ENCODE measurements at places on chromosomes 7 and 10.

DNA sequence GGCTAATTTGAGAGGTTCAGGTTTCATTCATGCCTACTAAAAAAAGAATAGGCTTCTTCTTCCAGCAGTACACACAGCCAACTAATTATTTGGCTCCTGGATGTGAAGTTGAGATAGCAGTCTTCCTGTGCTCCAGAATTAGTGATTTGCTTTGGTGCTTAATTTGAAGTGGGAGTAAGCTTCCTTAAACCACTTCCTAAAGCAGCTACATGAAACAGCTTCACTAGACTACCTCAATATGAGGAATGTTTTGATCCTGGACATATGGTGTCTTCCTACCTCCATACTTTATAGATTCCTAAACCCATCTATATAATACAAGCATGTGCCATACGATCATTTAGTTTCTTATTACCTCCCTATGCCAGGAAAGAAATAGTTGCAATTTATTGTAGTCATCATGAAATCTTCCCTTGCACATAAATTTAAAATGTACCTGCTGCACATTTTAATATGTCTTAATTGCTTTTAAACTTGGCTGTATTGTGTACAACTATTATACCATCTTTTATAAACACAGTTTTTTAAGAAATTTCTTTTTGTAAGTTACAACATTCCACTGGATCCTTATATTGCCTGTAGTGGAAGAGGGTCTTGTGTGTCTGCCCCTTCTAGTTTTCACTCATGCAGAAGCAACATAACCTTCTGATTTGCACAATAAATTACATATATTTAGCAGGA lies 8.6 kb downstream of the VIM start:
- DNase-seq, result no peak

DNA sequence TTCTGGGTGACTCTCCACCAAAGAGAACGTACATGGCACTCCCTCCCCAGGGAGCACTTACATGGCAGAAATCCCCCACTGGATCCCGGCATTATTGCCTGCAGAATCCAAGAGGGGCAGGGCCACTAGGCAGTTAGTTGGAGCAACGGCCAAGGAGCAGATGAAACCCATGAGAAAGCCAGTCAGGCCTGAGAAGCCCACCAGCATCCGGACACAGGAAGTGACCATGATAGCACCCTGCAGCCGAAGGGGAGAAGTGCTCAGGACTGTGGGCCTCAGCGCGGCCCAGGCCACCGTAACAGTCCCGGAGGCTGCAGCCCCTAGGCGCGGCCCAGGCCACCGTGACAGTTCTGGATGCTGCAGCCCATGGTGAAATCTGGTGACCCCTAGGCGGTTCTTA lies 43.5 kb downstream of the STRA8 start:
- DNase-seq, result no peak

DNA sequence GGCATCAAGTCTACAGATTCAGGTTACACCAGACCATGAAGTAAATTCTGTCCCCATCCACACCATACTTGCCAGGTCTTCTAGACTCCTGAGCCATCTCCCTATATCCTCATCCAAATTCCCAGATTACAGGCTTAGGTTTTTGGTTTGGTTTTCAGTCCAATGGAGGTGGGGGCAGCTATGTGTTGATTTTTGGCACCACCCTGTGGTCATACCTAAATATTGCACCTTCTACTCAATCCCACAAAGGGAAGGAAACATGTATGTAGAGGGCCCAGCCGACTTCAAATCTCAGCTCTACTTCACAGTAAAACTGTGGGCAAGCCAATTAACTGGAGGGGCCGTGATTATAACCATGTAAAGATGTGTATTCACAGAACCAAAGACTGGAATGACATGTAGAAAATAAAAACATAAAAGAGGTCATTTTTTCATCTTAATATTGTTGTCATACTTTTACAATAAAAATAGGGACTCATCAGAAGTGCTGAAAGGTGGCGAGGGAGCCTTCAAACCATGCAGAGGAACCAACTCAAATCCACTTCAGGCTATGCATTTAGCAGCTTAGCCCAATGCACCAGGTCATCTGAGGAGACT lies 19.8 kb downstream of the ERCC6 start:
- no peak for DNase-seq

DNA sequence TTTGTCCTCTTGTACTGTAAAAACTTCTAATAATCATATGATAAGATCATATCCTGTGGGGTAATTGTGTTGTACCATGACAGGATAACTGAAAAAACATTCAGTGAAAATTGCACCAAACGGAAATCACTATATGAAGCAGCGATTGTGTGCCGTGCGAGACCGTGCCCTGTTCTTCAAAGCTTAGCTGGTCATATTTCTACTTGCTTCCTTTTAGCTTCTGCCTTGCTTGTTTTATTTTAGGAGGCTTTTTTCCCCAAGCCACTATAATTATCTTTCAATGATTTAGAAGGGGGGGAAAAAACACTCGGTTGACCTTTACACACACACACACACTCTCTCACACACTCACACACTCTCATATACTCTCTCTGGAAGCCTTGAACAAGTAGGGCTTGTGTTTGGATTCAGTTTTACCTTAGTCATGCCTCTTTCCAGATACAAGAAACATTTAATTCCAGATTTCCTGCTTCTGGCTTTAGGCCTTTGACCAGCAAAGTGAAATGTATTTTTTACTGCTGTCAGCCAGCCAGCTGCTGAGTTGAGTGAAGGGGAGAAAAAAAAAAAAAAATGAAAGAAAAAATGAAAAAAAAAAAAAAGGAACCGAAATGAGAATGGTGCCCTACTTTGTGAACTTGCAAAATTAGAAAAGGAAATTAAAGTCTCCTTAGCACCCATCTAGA lies 181.4 kb downstream of the ARID5B start:
- no peak for DNase-seq

DNA sequence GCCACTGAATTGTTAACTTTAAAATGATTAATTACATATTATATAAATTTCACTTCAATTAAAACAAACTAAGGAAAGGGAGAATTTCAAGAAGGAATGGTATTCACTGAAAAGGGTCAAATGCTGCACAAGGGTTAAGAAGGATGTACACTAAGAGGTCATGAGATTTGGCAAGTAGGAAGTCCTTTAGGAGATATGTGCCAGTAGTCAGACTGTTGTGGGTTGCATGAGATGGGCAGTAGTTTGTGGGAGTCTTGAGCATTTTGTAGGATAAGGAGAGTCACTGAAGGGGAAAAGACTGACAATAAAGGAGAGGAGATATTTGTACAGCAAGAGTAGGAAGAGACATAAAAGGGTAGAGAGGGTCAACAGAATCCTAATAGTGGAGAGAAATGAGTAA lies 12.4 kb upstream of the PTPN12 start:
- DNase-seq, result no peak

DNA sequence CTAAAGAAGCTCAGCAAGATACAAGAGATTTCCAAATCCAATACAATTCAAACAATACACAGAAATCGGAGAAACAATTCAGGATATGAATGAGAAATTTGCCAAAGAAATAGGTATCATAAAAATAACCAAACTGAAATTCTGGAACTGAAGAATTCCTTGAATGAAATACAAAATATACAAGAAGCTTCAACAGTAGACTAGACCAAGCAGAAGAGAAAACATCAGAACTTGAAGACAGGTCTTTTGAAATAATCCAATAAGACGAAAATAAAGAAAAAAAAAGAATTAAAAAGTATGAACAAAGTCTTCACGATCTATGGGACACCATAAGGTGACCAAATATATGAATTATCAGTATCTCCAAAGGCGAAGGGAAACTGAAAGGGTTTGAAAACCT lies 2.8 kb upstream of the IFIT2 start:
- no peak for DNase-seq

Measured in heart right ventricle (tissue), 16 donors.